Fibroblast of skin of back (primary cell): ENCODE measurements at places on chromosomes 6 and 20.

DNA sequence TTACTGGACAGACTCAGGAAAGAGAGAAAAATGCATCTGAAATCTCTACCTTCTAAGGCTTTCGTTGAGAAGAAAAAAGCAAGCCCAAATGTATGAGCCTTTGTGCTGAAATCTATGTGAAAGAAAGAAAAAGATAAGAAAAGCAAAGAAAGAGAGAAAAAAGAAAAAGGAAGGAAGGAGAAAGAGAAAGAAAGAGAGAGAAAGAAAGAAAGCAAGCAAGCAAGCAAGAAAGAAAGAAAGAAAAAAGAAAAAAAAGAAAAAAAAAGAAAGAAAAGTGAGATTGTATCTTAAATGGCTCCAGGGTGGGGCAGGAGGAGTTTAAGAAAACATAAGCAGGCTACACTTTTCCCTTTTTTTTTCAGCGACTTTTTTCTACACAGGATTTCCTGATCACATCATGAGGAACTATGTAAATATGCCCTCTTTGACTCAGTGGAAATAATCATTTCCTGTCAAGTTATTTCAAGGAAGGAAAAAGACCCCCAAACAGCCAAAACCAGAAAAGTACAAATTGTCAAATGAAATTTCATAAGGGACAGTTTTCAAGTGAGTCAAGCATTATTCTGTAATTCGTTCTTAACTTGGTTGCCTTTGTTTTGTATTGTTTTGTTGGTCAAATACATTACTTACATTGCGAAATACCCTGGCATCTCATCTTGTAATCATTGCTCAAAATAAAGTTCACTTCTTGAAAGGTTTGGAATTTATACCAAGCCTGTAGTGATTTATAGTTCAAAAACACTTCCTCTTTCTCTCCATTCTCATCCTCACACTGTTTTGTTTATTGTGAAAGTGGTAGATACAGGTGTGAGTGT lies 79.5 kb upstream of the RNF217 start:
- DNase-seq: peak; percentile 42

GRCh38 chr20:37992802-37993409 lies 40.4 kb downstream of the TTI1 start:
- peak; percentile 85 for DNase-seq

DNA sequence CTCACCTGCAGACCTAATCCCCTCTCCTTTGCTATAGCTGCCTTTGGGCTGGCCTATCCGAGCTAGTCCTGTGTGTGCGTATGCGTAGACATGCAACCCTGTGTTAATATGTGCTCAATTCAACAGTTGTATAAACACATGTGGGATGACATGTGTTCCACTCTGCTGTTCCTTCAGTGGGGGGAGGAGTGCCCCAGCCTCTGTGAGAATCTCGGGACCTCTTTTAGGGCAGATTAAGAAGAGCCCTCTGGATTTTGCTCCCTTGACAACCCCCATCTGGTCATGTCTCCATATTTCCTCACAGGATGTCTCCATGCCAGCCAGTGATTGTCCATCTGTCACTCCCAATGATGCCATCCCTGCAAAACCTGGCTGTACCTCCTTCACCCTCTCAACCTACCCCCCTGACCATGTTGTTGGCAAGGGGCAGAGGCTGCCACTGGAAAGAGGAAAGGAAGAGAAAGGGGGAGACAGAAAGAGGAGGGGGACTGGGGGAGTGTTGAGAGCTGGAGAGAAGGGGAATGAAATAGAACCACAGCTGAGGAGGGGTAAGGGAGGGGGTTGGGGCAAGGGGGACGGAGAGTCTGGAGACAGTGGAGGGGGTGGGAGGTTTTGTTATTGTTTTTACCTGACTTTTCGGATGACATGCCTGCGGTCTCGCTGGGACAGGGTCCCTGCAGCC lies 417 bp downstream of the PRRT1 start:
- DNase-seq: no peak

DNA sequence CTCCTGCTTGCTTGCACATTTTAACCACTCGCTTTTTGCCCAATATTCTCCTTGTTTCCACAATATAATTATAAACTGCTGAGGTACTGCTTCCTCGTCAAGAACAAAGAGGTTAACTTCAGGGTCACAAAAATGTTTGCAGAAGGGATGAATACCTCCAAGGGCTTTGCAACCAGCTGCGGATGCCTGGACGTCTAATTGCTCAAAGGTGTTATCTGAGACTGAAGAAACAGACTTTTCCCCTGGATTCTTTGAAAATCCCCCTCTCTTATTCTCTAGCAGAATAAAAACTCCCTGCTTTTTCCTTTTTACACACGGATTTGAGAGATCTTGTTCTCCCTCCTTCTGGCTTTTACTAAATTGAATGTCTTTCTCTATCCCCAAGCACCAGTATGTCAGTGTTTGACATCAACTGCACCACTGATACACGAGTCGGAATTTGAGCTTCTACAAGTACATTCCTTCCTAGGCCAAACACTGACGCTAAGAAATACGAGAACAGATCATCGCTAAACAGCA lies 336 bp upstream of the SMPDL3A start:
- no peak for DNase-seq

DNA sequence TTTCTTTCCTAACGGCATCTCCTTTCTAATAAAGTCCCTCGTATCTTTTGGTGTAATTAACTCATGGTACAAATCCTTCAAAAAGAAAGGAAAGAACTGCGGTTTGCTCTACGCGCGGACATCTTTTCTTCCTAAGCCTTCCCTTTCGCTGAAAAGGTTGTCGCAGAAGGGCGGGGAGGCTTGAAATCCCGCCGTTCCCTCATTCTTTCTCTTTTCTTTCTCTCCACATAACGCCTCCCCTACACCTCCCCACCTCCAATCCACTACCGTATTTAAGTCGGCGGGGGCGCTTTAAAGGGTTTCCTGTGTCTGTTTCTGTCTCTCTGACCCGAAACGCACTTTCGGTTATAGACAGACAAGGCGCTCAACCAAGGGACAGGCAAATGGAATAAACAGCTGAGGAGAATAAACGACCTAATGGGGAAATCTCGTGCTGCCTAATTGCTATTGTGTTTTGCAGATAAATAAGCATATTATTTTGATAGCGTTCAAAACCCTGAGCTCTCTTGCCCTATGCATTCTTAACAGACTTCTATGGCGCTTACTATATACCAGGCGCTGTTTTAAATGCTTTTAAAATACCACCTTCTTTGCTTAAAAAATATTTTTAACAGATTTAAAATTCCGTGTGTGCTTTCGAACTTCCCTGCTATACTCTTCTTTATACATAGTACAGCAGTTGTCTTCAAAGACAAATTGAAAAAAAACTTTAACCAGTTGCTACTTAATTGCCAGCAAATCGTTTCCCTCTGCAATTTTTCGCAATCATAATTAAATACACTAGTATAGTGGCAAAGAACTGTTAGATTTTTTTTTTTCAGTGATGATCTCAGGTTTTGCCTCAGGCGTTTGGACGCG lies 2.5 kb upstream of the HEY2 start:
- DNase-seq: peak; percentile 80

DNA sequence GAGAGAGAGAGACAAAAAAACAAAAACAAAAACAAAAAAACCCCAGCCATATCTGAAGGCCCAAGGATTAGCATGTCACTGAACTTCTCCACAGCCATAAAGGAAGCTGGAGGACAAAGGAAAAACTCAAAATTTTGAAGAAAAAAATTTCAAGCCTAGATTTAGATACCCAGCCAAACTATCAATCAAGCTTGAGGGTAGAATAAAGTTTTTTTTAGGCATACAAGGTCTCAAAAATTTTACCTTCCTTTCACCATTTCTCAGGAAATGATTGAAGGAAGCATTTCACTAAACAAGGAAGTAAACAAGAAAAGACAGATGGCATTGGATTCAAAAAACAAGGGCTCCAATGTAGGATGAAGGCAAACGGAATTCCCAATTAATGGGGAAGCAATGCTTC lies 52.1 kb downstream of the KCNK5 start:
- DNase-seq: no peak

DNA sequence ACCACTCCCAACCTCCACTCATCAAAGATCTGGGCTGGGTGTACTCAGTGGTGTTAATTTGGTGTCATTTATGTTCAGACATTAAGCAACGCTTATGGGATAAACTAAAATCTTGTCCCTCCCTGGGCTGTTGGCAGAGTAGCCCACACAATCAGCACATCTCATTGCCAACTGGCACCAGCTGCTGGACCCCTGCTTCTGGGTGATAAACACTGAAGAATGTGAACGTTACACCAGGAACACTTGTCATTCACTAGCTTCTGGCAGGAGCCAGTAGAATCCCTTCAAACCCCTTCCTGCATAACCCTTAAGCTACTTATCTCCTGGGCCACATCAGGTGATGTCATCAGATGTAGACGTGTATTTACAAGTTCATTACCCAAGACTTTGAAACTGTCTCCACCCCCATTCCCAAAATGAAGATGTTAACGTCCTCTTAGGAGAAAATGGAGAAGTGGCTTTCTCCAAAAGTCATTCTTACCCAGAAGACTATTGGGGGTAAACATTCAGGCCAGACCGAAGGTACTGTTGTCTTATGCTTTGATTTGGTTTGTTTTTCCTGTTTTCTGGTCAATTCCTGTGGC lies 107.8 kb upstream of the CD93 start:
- no peak for DNase-seq

GRCh38 chr6:149233056-149233715 lies 84.3 kb upstream of the TAB2 start:
- DNase-seq: peak; percentile 97

GRCh38 chr6:130065609-130066156 lies 47.3 kb downstream of the L3MBTL3 start:
- no peak for DNase-seq

DNA sequence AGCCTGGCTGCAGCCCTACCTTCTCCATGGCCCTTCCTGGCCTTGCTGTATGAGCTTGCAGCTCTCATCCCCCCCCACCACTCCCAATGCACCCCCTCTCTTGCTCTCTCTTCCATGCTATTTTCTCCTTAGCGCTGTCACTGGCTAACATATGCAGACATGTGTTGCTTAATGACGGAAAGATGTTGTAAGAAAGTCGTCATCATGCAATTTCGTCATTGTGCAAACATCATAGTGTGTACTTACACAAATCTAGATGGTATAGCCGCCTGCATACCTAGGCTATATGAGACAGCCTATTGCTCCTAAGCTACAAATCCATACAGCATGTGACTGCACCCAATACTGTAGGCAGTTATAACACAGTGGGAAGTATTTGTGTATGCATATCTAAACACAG lies 27.0 kb downstream of the ANGPT4 start:
- no peak for DNase-seq

DNA sequence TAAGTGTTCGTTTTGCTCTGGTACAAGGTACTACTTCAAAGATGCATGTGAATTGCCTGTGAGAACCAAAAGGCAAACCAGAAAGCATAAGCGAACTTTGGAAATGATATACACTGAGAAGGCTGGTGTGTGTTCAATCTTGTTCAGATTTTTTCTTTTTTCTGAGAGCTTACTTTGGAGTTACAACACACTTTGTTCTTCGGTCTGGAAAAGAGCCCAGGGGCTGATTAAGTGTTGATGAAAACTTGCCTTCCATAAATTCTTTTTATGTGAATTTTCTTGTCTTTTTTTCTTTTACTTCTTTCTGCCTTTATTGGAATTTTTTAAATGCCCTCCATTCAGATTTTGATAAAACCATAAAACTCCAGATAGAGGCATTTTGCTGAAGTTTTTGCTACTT lies 395.1 kb upstream of the SASH1 start:
- DNase-seq: peak; percentile 50

DNA sequence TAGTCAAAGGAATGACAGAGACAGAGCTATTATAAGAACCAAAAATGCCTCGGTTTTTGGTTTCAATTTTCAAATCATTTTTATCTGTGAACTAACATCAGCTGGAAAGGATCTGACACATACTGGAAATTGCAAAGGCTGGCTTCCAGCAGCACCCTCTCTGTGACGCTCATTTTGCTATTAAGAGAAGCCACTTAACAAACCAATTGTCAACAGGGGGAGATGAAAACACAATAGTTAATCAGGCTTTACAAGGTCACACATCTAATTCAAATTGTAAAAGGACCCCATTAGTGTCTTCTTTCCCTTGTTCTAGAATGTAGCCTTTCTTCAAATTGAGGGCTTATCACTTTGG lies 160.5 kb downstream of the TFAP2B start:
- no peak for DNase-seq

- DNase-seq: no peak
Observed at GRCh38 chr6:108914235-108915022, 66.2 kb downstream of the ARMC2 start.

DNA sequence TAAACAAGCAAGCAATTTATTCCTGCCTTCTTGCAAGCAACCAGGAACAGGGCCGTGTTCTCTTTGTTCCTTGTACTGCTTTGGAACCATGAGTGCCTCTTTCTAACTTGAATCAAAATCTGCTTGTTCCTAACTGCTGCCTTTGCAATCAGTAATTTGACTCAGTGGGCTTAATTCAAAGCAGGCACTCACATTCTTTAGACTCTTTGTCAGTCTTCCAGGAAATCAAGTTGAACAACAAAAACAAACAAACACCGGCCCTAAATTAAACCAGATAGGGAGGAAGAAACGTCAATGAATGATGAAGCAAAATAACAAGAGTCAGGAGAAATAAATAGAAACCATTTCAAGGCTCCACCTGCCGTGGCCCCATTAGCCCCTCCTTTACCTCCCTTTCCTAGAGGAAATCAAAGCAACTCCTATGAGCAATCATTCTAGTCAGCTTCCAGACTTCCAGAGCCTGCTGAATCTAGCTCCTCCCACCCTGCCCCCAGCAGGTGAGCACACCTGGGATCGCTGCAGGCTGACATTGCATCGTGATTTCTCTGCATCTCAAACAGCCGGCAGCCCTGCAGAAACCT lies 582.2 kb upstream of the FLRT3 start:
- peak; percentile 2 for DNase-seq

DNA sequence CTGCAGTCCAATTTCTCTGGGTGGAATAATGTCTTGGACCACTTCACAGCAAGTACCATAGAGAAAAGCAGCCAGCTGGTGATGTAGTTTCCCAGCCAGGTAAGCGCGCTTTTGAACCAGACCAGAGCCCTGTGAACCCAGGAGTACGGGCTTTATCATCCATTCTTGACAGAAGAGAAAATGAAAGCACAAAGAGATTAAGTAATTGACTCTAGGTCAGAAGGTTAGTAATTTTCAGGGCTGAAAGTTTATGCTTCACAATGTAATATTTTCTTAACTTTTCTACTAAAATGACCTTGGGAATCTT lies 7.1 kb upstream of the UST start:
- no peak for DNase-seq

GRCh38 chr20:20498076-20498861 lies 130.4 kb downstream of the INSM1 start:
- DNase-seq: no peak

DNA sequence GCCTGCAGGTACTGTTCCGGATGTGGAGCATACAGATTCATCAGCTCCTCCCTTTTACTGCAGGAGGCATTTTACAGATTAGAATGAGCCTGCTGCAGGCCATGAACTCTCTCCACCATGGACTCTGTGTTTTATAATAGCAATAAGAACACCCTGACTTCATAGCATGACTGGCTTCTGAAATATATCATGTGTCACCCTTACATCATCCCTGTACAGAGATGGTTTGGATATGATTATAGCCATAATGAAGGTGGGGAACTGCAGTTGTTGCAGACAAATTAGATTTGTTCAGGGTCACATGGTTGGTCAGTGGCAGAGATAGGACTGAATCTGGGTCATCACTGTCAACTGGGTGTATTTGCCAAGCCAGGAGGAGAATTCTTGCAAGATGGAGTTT lies 100.7 kb downstream of the FOXO3 start:
- peak; percentile 71 for DNase-seq
